T-cell (primary cell): ENCODE measurements at places on chromosomes 11 and 22. TPM values are rescaled to one million over a fixed set of nuclear protein-coding genes. Genes with fewer than 3 reads are reported as not detected.
A peak's percentile ranks its signal among the peaks of the same experiment; 100 is the strongest.

- no peak for DNase-seq
Measured at GRCh38 chr11:9176550-9176949, 85.2 kb upstream of the SCUBE2 start.

- peak; percentile 69 for DNase-seq
Measured at GRCh38 chr22:39534591-39535356, 2.2 kb upstream of the RPS19BP1 start.

- no peak for DNase-seq
Measured at GRCh38 chr22:30871391-30872284, 96.9 kb downstream of the MORC2 start.

GRCh38 chr11:111631024-111631665 is 28.9 kb downstream of the SIK2 start:
- DNase-seq, result no peak

- DNase-seq, result no peak
Measured at GRCh38 chr11:81966340-81966739, 767.3 kb downstream of the FAM181B start.

DNA sequence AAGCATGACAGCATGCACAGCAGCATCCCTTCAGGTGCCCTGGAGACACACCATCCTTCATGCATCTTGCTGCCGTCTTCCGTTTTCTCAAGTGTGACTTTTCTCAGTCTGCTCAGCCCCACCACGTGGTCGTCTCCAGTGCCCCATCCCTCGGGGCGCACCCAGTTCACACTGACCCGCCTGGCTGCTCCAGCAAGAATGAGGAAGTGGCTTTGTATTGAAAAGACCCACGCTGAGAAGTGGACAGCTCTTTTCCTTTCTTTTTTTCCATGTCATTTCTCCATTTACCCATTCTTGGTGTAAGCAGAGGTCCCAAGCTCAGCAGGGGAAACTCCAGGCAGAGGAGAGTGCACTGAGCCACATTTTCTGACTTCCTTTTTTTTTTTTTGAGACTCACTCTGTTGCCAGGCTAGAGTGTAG is 14.5 kb downstream of the SERPINH1 start:
- DNase-seq, result no peak

DNA sequence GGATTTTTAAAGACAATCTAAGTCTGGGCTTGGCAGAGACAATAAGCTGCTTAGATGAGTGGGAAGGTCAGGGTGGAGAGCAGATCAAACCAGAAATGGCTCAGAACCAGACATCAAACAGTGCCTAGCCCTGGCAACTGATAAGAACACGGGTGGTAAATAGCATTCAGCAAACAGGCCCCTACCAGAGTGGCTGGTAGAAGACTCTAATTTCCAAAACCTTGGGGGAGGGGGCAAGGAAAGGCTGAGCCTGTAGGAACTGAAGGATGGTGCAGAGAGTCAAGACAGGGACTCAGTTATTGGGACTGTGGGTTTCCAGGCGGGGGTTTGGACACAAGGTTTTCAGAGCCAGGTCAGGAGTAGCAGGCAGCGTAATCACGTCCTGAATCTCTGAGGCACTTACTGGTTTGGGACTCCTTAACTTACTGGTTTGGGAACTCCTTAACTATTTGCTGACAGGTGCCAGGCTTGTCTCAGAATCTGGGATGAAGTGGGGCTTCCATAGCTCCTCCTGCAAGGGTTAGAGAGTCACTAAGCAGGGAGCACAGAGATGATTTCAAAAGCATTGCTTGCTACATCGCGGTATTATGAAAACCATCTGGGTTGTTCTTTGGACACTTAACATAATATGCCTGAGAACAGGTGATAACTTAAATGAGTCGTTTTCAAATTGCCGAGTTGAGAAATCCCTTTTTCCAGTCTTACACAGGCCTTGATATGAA is 5.7 kb upstream of the ABTB2 start:
- DNase-seq, result no peak

DNA sequence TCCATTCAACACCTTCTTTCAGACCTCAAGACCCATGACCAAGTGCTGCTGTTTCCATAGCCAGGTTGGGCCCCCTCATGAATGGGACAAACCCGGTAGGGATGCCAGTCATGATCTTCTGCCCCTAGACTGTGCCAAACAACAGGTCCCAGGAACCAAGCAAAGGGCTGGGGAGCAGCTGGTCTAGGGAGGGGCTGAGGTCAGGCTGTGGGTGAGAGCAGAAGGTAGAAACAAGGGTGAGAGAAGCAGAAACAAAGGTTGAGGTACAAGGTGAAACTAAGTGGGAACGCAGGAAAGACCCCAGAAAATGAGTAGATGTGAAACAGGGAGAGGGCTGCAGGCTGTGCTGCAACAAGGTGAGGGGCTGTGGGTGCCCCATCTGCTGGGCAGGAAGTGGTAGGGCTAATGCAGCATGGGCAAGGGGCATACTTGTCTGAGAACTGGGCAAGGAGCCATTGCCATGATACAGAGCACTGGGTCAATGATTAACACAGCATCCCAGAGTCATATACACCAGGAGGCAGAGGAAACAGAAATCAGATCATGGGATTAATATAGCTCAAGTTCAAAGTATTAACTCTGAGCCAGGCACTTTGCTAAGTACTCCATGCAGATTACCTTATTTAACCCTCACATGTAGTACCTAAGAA is 45.9 kb downstream of the SLC1A2 start:
- no peak for DNase-seq

DNA sequence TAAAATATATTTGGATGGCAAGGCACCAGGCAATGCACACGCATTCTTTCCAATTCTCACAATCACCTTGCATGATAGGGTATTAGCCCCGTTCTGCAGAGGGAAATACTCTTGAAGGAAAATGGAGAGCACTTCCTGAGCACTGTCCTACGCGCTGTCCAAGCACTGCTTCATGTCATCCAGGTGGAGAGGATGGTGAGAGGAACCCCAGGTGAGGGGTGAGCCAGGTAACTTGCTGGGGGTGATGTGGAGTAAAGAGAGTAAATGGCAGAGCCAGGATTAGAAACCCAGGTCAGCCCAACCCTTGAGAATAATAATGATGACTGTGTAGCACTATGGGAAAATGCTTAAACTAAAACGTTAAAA is 711 bp upstream of the PACSIN2 start:
- DNase-seq, result no peak

GRCh38 chr11:13091373-13091772 is 82.3 kb downstream of the RASSF10 start:
- DNase-seq, result no peak

DNA sequence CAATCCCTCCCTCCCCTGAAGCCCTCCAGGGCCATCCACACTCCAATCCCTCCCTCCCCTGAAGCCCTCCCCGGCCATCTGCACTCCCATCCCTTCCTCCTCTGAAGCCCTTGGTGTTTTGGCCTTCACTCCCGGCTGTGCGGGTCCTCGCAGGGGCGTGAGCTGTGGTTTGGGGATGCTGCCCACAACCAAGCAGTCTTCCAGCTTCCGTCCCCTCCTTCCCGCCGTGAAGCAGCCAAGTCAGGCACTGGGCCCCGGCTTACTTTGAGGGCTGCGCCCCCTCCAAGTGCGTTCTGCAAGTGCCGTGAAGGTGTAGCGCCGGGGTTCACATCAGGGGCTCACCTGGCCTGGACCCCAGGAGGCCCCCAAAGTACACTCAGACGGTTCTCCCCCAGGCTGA is 335.9 kb downstream of the BRD1 start:
- DNase-seq, result no peak

GRCh38 chr11:65653229-65654225 is 9.2 kb downstream of the RELA start:
- no peak for DNase-seq

GRCh38 chr11:27229511-27230191 is 133.4 kb downstream of the CCDC34 start:
- DNase-seq, result no peak

GRCh38 chr11:84091212-84091986 is 805.2 kb upstream of the CCDC90B start:
- no peak for DNase-seq

DNA sequence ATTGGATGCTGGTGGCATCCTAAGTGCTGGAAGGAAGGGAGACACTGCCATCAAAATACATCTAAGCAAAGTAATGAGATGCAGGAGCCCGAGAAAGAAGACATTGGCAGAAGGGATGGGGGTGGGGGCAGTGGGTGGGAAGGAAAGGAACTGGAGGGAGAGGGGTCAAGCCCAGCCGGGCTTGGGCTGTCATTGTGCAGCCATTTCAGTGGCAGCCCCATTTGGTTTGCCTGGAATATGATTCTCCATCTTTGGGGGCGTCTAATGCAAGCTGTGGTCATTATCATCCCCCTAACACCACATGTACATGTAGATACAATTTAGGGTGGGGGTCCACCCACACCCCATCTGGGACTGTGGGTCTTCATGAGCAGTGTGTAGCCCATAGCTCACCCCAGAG is 13.9 kb upstream of the ACCSL start:
- DNase-seq, result no peak

DNA sequence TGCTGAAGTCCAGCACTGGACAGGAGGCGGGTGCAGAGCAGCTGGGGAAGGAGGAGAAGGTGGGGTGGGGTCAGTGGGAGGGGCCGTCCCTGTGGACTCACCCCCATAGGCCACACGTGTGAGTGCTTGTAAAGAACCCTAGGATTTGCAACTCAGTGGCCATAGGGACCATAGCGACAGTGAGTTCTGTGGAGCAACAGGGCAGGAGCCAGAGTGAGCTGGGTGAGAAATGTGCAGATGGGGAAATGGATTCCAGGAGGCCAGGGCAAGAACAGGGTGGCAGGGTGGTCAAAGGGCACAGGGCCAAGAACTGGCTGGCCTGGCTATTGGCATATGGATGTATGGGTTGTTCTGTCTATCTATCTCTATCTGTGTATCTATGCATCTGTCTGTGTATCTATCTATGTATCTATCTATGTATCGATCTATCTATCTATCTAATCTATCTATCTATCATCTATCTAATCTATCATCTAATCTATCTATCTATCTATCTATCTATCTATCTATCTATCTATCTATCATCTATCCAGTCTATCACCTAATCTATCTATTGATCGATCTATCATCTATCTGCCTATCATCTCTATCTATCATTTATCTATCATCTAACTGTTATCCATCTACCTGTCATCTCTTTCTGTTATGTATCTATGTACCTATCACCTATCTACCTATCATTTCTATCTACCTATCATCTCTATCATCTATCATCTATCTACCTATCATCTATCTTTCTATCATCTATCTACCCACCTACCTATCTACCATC is 889.0 kb downstream of the TBC1D22A start:
- DNase-seq, result no peak

GRCh38 chr22:32558681-32559355 is 84.2 kb downstream of the FBXO7 start:
- DNase-seq, result no peak

DNA sequence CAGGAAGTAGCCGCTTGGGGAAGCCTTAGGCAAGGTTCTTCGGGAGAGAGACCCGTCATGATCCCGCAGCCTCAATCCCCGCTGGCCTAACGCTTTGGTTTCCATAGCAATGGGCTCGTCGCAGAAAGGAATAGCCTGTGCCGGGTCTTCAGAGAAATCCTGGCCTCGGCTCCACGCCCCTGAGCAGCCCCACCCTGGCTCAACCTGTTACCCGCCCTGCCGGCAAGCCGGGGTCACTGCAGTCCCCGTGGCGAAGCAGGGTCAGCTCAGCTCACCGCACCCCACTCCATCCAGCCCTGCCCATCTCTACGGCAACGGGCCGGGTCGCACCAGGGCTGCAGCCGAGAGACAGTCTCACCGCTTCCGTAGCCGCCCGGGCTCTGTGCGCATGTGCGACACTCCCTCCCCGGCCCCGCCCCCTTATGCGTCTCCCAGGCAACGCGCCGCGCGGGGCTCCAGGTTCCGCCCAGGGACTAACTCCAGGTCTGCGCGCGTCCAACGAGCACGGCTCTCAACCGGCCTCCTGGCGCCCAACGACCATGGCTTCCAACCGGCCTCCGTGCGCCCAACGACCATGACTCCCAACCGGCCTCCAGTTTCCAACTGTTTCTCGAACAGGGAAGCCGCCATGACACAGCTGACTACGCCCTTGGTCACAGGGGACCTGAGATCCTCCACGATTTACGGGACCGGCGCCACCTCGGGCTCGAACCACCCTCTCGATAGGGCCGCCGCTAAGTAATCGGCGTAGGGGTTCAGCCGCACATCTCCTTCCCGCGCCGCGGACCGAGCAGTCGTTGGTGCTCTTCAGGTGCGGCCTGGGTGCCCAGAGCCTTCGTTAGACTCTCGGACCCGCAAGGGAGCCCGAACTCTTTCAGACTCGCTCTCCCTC is at the start of gene DUSP18:
Gene DUSP18 (minus strand): TSS at position 382 of the 892 bp plus-strand sequence. CDS start 3,872 bp downstream, outside the sequence.
- DNase-seq, result peak; percentile 91

GRCh38 chr11:68536706-68537105 is 76.2 kb downstream of the PPP6R3 start:
- DNase-seq, result no peak

- no peak for DNase-seq
Measured at GRCh38 chr11:70298243-70298915, 27.9 kb downstream of the PPFIA1 start.

GRCh38 chr11:36103933-36104530 is 160.2 kb downstream of the LDLRAD3 start:
- DNase-seq, result no peak

GRCh38 chr11:83220260-83220659 is 26.7 kb downstream of the ANKRD42 start:
- DNase-seq, result no peak

- DNase-seq, result no peak
Measured at GRCh38 chr11:131073167-131073566, 156.9 kb upstream of the SNX19 start.

- peak; percentile 29 for DNase-seq
Measured at GRCh38 chr11:94325681-94326080, 21.3 kb downstream of the IZUMO1R start.

GRCh38 chr22:39543095-39543494 is 10.5 kb upstream of the RPS19BP1 start:
- DNase-seq, result no peak

DNA sequence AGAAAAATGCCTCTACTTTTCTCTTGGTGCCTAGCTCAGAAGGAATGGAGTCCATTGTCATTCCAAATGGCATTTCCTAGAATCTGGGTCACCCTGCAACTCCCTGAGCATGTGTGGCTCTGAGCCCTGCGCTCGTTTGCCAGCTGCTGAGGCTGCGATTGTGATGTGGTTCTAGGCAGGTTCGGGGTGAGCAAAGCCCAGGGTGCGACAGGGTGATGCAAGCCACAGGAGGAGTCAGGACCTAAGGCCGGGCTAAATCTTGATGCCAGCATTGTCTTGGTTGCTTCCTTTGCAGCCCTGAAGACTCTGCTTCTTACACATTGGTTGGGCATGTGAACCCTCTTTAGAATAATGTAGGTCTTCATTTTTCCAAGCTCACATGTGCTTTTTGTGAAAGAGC is 131.0 kb downstream of the MORC2 start:
- no peak for DNase-seq

- DNase-seq, result no peak
Measured at GRCh38 chr22:36220451-36220921, 18.8 kb downstream of the APOL2 start.

The TRIM49 gene
- total RNA-seq, result not detected

The OTOG gene
- total RNA-seq, result not detected

The C22orf42 gene
- not detected for total RNA-seq

The CBX6 gene
- total RNA-seq, result 92.0 TPM

The UBQLNL gene
- total RNA-seq, result 0.82 TPM

The VWCE gene
- 0.60 TPM for total RNA-seq

The SLC6A5 gene
- total RNA-seq, result not detected

The A4GALT gene
- total RNA-seq, result 0.60 TPM

The LDHAL6A gene
- 0.46 TPM for total RNA-seq

The CD44 gene
- total RNA-seq, result 1,108 TPM

The LIF gene
- 0.48 TPM for total RNA-seq

The AQP11 gene
- 0.49 TPM for total RNA-seq

The CCDC117 gene
- total RNA-seq, result 14.4 TPM

The TTC36 gene
- 1.7 TPM for total RNA-seq

The FAM76B gene
- 81.0 TPM for total RNA-seq

The THOC5 gene
- 55.4 TPM for total RNA-seq

The DCDC1 gene
- 0.12 TPM for total RNA-seq

The F2 gene
- 0.46 TPM for total RNA-seq

The NXPE1 gene
- not detected for total RNA-seq
